ENCODE measurements at places on chromosomes 3 and 15.

DNA sequence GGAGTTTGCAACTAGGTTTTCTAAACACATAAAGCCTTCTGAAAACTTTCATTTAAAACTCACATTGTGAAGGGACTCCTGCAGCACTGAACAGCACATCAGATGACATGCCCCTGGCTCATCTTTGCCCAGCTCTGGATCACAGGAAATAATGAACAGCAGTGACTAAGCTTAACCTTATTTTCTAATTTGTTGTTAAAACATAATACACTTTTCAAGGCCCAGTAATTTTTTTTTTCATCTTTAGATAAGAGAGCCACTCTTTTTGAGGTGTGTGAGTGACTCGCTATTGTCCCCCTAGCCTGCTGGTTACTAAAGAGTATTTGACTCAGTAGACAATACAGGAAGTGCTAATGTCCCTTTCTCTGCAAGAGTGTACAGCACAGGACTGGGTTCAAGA lies 204.0 kb downstream of the OSBPL10 start:
- DNase-seq = peak; percentile 23

- DNase-seq = no peak
Observed at GRCh38 chr15:51841406-51842040, 12.1 kb downstream of the TMOD3 start.

GRCh38 chr15:48062148-48062872 lies 58.5 kb upstream of the SLC24A5 start:
- DNase-seq = peak; percentile 77

- DNase-seq = no peak
Observed at GRCh38 chr3:47405820-47406761, 25.3 kb downstream of the PTPN23 start.

GRCh38 chr15:77070180-77070494 lies 772 bp downstream of the TSPAN3 start:
- DNase-seq = no peak

DNA sequence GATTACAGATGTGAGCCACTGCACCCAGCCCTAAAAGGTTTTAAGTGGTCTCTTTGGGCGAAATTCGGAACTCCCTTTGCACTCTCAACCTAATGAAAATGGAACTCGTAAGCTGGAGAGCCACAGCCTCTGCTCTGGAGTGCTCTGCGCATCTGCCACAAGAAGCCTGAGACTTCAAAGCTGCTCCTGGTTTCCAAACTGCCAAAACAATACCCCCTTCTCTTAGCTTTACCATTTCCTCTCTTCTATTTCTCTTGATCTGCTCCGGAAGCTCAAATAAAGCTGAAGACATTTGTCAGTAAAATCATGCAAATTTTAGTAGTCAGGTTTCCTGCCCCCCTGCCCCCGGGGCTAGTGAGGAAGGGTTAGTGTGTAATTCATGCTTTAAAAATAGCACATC lies 312.7 kb downstream of the MFSD1 start:
- DNase-seq = no peak

DNA sequence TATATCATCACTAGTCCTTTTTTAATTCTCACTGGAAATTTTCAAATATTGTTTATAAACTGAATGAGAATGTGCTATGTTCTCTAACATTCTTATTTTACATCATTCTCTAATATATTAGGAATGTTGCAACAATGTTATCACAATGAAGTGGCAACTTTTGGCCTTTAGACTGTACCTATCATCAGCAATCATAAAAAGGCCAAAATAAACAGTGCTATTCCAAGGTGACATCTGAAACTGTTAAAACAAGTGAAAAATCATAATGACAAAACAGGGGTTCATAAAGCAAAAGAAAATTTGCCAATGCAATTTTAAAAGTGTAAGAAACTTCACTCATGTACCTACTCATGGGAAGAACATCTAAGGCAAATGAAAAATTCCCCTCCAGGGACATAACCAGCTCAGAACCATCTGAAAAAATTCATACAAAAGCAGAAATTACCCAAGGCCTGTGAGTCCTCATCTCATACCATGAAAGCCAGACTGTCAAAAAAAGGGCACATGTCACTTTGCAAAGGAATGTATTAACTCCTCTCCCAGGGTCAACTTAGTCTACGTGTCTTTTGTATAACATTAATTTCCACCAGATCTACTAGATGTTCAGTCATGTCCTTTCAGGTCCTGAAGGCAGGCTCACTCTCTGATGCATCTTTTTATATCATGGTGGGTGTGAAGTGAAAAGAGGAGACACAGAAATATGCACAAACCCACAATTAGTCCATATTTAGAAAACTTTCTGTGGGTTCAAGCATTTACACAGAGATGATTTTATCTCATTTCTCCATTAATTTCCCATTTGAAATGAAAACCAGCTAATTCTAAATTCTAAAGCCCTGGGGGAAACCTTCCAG lies 211.9 kb downstream of the CBLB start:
- DNase-seq = no peak

DNA sequence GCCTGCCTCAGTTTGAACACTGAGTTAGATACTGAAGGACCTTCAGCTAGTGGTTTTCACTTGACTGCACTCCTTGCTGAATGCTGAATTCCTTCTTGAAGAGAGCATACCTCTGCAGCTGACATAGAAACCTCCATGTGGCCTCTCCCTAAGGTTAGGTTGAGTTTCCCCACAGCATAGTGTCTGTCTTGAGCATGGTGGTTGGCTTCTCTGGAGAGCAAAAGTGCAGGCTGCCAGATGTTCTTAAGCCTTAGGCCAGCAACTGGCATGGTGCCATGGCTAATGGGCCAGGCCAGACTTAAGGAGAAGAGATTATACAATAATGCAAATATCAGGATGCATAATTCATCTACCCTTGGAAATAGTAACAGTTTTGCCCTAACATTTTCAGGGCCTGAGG lies 545.6 kb upstream of the ZNF385D start:
- DNase-seq = peak; percentile 60

DNA sequence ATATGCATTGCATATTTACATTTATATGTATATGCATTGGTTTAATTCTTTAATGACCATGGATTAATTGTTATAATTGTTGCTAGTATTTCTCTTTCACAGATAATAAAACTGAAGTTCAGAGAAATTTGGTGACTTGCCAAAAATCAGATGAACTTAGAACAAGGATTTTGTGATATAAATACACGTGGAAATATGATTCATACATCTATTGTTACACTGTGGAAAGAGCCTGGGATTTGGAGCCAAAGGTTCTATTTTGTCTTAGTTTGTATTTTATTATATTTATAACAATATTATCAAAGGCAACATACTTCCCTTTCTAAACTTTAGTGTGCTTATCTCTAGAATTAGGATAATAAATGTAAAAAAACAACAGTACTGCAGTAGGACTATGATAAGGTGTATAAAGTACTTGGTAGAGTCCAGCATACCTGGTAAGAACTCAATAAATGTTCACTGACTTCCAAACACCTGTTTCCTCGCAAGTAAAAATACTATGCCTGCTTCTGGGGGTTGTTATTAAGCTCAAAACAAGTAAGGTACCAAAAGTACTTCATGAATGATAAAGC lies 342.9 kb downstream of the THSD4 start:
- no peak for DNase-seq

GRCh38 chr3:55244247-55244646 lies 242.9 kb downstream of the WNT5A start:
- no peak for DNase-seq

GRCh38 chr3:156371701-156372100 lies 183.2 kb downstream of the SSR3 start:
- no peak for DNase-seq

- DNase-seq = peak; percentile 92
Observed at GRCh38 chr3:55476515-55476914, 10.6 kb downstream of the WNT5A start.

- peak; percentile 75 for DNase-seq
Observed at GRCh38 chr15:55168350-55168974, 28.3 kb downstream of the RSL24D1 start.

GRCh38 chr15:30036036-30036703 lies 46.6 kb upstream of the GOLGA8J start:
- no peak for DNase-seq

GRCh38 chr3:151219056-151219455 lies 16.0 kb upstream of the GPR171 start:
- peak; percentile 84 for DNase-seq

DNA sequence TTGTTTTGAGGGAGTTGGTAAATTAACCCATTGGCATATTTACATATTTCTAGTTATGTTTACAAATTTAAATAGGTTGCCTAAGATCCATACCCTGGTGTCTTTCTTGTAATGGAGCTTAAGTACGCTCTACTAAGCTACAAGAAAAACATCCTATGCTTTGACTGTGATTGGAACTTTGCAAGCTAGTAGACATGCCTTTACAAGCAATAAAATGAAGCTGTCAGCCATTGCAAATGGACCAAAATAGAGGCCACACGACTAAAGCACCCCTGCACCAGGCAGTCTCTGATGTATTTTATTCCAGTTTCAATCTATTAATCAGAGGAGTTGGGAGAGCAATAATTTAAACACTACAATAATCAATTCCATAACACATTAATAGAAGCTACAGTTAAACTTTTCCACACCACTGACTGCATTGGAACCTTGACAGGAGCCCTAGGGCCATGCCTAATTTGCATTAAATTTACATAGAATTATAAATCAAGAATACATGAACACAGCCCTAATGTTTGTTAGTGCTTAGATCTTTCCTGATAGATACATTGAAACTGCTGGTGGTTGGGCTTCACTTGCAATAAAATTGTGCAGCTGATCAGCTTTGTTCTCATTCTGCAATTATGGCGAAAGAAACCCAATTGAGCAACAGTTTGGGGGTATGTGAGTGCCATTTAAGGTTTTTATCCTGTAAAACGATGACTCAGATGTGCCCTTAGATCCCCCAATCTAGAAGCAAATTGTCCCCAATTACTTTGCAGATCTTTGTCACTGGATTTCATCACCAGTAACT lies 360.1 kb downstream of the LSAMP start:
- DNase-seq = no peak

GRCh38 chr15:90031231-90031791 lies 30.2 kb downstream of the ZNF710 start:
- peak; percentile 36 for DNase-seq

GRCh38 chr3:143173242-143173641 lies 53.7 kb downstream of the CHST2 start:
- DNase-seq = no peak

- DNase-seq = no peak
Observed at GRCh38 chr3:127670761-127671522, 1.8 kb upstream of the ABTB1 start.

DNA sequence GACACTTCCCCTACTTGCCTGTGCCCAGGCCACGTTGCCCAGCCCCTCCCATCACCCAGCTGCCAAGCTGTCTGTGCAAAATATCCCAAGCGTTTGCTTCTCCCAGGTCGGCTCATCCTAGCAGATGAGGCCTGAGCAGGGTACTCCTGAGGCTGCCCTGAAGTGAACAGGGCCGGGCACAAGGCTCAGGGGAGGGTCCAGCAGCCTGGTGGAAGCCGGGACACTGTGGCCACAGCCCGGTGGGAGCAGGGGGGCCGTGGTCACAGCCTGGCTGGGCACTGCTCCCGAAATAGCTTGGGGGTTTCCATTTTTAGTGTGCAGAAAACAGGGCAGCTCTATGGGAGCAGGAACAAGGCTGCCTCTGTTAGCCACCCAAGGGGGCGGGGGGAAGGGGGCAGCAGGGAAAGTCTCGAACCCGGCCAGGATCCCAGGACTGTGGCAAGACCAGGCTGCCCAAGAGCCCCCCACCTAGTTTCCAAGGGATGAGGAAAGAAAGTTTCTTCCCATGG lies 3.4 kb downstream of the PLXNB1 start:
- no peak for DNase-seq

DNA sequence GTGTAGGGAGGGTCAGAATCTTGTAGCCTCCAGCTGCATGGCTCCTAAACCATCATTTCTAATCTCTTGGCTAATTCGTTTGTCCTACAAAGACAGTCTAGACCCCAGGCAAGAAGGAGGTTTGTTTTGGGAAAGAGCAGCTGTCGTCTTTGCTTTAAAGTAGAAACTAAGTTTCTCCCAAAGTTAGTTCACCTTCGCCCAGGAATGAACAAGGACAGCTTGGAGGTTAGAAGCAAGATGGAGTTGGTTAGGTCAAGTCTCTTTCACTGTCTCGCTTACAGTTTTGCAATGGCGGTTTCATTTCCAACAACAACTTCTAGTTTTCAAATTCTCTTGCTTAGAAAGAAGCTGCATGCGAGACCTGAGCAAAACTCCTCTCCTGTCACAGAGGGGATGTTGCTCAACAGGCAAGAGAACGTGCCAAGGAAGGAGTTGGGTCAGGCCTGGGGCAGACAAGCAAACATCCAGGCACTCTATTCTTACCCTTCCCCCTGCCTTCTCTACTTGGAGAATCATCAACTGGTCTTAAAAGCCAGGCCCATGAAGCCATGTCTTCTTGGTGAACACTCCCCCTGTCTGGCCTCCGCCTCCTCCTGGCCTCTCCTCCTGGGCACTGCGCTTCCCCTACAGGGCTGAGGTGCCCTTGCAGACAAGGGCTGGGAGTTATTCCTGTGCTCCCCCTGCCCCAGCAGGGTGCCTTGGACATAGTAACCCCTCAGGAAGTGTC lies 57.6 kb downstream of the TMEM44 start:
- peak; percentile 87 for DNase-seq

DNA sequence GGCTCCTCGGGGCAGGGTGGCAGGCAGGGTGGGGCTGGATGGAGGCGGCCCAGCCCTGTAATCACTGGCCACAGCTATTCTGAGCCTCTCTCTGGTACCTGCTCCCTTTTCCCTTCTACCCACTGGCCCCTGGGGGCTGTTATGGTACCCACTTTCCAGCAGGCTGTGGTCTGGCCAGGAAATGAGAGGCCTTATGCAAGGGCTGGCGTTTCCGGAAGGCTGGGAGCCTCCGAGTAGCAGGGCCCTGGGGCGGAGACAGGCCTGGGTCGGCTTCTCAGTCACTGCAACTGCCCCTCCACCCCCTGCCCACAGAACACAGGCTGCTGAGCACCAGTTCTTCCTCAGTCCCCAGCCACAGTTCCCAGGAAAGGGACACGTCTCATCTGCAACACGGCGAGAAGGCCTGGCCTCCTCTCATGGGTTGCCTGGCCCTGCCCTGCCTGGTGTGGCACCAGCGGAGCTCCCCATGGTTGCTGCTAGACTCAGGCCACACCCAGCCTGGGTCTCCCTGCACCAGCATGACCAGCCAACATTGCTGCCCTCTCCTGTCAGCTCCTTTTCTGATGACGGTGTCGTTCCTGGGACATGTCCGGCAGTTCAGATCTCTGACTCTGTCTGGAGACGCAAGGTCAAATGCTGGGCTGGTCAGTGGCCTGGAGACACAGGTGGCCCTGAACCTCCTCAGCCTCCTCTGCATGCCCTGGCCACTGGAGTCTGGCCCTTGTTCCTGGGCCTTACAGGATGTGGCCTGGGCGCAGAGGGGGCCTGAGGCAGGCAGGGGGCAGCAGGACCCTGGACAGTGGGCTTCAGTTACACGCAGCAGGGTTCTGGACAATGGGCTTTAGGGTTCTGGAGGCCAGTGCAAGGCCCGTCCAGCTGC lies 6.5 kb downstream of the CHST13 start:
- DNase-seq = no peak

Measured in iris pigment epithelial cell (primary cell).